ENCODE measurements at places on chromosomes 16 and 17.

- no peak for DNase-seq
Measured at GRCh38 chr17:68297195-68297594, 5.9 kb downstream of the ARSG start.

- no peak for DNase-seq
Measured at GRCh38 chr16:49411121-49411970, 37.7 kb downstream of the C16orf78 start.

DNA sequence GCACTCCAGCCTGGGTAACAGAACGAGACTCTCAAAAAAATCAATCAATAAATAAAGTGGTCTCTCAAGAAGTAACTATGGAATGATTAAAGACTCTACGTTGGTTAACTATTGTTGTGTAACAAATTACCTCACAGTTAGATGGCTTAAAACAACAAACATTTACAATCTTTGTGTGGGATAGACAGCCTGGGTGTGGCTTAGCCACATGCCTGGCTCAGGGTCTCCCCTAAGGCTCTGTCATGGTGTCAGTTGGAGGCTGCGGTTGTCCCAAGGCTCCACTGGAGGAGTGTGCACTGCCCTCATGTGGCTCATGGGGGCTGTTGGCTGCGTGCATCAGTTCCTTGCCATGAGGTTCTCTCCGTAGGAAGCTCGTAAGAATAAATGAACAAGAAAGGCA, 294.5 kb downstream of the SNX29 start:
- peak; percentile 8 for DNase-seq

DNA sequence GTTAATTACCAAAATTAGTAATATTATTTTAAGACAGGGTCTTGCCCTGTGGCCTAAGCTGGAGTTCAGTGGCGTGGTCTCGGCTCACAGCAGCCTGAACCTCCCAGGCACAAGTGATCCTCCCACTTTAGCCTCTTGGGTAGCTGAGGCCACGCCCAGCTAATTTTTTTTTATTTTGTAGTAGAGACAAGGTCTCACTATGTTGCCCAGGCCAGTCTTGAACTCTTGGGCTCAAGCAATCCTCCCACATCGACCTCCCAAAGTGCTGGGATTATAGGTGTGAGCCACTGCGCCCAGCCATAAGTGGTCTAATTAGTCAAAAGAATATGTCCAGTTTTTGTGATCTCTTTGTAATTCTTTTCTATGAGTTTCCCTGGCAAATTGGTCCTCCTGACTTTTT, 12.0 kb upstream of the CFDP1 start:
- no peak for DNase-seq

GRCh38 chr17:81527591-81528383, at the start of gene FSCN2:
Gene FSCN2 (plus strand): TSS chr17:81528377. CDS start chr17:81528532, 155 bp downstream.
- no peak for DNase-seq

GRCh38 chr17:57914273-57915142, 40.7 kb downstream of the CUEDC1 start:
- DNase-seq, result no peak

- no peak for DNase-seq
Measured at GRCh38 chr16:85333337-85333736, 221.1 kb upstream of the CIBAR2 start.

DNA sequence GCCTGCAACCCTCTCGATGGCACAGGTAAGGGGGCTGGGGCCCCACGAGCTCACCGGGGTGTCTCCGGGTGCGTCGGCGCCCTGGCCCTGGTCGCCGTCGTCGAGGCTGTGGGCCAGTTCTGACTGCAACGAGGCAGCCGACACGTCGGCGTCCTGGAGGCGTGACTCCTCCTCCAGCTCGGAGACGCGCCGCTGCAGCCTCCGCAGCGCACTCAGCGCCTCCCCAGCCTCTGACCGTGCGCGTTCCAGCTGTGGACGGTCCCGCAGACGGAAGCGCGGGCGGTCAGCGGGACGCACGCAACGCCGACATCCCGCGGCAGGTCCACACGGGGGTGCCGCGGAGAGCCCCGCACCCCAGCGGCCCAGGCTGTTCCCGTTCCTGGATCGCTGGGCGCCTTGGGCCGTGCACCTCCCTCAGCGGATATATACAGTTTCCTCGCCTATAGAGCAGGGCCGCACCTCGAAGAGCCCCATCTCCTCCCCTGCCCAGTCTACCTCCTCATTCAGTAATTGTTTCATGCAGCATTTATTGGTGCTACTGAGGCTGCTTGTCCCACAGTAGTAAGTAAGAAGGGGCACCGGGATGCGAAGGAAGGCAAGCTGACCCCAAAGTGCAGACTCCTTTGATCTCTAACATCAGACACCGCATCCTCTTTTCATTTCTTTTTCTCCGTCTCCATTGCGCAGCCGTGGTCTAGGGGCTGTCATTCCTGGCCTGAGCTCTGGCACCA, 5.8 kb downstream of the THOC6 start:
- no peak for DNase-seq

DNA sequence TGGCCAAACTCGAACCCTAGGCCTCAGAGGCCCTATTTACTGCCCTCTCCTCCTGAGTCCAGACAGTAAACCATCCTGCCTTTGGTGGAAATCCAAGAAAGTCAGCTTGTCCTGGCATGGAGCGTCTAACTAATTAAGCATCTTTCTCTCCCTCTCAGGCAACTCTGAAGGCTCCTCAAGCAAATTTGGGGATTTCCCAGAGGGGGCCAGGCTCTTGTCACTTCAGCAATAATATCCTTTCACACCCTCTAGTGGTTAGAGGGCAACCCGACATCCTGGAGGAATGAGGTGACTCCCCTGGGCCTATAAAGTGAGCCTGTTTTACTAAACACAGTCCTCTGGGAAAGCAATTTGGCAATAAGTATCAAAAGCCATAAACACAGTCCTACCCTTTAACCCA, 60.4 kb downstream of the NOG start:
- DNase-seq, result no peak

DNA sequence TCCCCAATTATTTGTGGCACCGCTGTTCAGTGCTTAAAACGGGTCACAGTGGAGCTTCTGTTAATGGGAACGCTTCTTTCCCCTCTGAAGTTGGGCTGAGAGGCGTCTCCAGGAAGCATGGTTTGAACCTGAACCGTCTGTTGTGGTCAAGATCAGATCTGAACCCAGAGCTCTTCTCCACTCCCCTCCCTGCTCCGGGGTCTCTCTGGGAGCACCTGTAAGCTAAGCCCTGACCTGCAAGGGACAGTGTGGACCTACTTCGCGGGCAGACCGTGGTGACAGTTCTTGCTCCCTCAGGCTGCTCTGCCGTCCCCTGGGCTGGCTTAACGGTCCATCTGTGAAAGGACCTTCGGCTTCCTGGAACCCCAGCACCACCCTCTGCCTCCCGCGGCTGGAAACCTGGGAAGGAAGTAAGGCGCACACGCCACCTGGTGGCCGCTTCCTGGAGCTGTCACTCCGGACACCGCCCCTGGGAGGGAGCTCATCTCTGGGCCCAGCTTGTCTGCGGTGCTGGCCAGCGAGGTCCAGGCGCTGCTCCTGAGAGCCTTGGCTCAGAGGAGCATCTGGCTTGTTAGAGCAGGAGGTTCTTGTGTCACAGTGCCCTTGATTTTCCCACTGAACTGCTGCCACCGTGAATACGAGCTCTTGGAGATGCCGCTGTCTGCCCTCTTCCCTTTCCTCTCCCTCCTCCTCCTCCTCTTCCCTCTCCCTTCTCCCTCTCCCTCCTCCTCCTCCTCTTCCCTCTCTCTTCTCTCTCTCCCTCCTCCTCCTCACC, 518.5 kb upstream of the EEF2KMT start:
- no peak for DNase-seq

Data from stromal cell of bone marrow (primary cell).